Effector CD4-positive, alpha-beta T cell (primary cell): ENCODE measurements at places on chromosomes 2 and 18.

DNA sequence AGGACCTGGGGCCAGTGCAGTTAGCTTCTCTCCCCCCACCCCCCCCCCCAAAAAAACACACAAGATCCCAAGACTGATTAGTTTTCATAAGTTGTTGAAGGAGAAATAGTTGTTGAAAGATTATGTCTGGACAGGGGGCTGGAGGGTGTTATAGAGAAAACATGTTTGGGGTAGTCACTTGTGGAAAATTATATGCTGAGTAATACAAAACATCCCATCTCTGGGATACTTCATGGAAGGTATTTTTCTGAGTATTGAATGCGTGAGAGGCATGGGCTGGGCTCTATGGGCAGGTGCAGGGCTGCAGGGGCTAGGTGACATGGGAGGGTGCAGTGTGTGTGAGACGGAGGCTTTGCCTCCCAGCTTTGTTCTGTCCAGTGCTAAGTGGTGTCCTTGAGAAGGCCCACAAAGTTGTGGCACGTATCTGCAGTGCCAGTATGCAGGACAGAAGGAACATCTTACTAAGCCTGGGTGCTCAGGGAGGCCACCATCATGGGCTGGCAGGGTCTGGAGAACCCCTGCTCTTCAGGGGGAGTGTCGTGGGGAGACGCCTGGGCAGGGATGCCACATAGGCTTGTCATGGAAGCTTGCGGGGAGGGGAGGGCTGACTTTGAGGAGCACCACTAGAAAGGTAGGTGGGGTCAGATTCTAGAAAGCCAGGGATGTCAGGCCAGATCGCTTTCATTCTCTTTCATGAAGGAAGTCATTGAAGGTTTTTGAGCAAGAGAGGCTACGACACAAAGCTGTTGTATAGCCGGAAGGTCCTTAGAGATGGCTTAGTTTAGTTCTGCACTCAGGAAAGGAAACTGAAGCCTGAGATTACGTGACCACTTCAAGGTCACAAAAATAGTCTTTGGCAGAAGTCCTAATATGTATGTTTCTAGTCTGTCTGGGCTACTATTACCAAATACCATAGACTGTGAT, 232.0 kb downstream of the LDLRAD4 start:
- DNase-seq: no peak

GRCh38 chr2:96898135-96898505, 28.2 kb upstream of the SEMA4C start:
- no peak for DNase-seq

DNA sequence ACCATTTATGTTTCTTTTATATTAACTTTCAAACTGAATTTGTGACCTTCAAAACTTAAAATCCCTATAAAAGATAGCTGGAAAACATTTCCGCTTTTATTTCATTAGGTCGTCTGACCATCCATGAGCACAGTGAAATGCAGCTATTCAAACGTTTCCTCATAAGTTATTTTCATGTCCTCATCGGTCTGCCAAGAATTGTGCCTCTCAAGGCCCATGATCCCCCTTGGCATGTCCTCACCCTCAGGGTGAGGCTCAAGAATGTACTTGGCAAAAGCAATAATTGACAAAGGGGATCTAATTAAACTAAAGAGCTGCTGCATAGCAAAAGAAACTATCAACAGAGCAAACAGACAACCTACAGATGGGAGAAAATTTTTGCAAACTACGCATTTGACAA, 12.4 kb downstream of the SLC66A2 start:
- DNase-seq: no peak

DNA sequence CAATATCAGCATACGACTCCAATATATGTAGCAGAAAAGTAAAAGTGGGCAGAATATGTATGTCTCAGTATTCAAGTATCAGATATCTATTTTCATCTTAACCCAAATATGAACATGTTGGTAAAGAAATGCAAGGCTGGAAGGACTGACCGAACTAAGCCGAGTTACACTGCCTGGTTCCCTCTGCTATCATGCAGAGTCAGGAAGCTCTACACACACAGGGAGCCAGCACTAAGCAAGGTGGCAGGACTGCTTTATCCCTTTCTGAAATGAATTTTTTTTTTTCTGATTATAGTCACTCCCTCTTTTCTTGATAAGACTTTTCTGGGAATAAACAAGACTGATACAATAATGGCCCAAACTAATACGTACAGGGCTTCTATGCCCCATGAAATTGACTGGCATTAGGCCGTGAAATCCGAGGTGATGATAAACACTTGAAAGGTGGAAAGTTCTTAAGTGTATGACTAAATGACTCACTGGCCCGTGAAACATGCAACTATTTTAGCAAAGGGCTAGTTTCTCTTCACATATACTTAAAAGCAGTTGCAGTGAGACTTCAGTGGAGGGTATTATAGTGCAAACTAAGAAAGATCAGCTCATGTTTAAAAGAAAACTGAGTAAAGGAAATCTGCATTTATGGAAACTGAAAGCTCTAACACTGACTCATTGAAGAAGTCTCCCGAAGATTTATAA, 14.9 kb downstream of the DPP4 start:
- no peak for DNase-seq
